Effector memory CD8-positive, alpha-beta T cell (primary cell): ENCODE measurements at places on chromosomes 16 and 17.
A peak's percentile ranks its signal among the peaks of the same experiment; 100 is the strongest.

DNA sequence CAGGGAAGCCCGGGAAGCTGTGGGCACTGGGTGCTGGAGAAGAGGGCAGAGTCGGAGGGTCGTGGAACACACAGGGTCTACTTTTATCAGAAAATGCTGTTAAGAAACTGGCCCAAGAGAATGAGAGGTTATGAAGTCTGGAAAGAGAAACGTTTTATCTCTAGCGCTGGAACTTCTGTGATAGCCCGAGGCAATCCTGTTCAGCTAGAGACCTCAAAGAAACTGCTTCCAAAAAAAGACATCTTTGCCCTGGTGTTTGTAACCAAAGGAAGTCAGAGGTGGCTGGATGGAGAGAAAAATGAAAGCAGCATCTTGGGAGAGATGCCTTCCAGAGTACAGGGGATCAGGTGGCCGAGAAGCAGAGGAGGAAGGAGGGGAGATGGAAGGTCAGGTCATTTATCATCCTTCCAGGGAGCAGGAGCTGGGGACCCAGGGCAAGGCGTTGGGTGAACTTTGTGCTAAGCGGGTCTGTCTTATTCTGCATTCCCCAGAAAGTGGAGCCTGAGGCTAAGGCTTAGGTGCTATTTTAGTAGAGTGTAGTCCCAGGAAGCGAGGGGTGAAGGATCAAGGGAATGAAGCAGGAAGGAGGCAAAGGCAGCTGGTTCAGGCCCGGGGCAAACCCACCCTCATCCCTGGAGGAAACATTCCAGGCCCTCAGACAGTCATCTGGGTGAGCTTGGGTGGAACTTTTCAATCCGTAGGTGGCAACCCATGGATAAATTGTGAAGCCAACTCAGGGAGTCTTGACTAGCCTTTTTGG is 66.5 kb downstream of the MGAT5B start:
- no peaks in the 10 kb centered on the region for H3K4me1 ChIP-seq
- DNase-seq = no peak
- peaks cover 43% of the 10 kb centered on the region for H3K27me3 ChIP-seq
- no peak overlapping the region for H3K27ac ChIP-seq
- no peaks in the 10 kb centered on the region for H3K36me3 ChIP-seq
- H3K4me3 ChIP-seq = no peak overlapping the region

DNA sequence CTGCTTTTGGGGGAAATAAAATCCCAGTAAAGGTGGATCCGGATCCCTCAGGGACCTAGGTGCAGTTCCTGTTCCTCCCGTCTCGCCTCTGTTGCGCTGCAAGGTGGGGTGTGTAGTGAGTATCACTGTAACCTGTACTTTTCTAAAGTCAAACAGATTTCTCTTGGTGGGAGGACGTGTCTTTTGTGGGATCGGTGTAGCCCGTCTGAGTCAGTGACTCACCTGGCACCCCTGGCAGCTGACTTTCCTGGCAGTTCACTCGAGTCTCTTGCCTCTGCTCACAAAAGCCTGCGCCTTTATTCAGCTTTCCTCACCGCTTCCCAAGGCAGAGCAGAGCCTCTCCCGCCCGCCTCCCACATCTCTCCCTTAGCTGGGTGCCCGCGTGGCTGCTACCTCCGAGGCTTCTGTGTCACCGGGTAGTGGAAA is 85.7 kb downstream of the CMIP start:
- peaks cover 6% of the 10 kb centered on the region for H3K36me3 ChIP-seq
- peak overlapping the region; percentile 97 for H3K27ac ChIP-seq
- H3K27me3 ChIP-seq = no peaks in the 10 kb centered on the region
- H3K4me3 ChIP-seq = no peak overlapping the region

GRCh38 chr17:75270218-75270965 is 639 bp downstream of the MIF4GD start:
- H3K27me3 ChIP-seq = no peaks in the 10 kb centered on the region
- peak overlapping the region; percentile 83 for H3K4me3 ChIP-seq
- H3K27ac ChIP-seq = peak overlapping the region; percentile 87
- peaks cover 22% of the 10 kb centered on the region for H3K4me1 ChIP-seq
- H3K36me3 ChIP-seq = peaks cover 16% of the 10 kb centered on the region

DNA sequence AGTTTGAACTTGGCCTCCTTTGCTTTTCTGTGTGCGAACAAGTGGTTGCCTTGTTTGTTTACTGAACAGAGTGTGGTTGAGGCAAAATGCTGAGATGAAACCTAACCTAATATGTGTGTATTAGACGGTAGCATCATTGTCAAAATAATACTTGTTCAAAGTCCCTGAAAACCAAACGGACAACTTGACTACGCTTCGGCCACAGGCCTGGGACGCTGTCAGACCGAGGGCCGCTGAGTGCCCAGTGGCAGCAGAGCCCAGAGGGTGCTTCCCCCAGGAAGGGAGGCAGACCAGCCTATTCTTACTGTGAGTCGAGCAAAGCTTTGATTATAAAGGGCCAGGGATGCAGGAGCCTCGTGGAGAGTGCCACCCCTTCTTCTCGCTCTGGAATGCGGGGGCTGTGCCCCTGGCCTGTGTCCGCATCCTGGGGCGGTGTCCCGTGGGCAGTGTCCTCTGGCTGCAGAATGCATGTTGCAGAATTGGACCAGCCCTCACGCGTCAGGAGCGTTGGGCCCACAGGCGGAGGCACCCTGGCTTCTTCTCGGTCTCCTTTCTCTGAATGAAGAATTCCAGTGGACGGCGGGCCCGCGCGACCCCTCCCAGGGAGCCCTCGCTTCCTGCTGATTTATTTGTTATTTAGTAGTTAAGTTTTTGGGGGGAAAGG is 5.2 kb downstream of the ACSF3 start:
- no peak for DNase-seq
- peaks cover 50% of the 10 kb centered on the region for H3K36me3 ChIP-seq
- H3K4me3 ChIP-seq = peak overlapping the region; percentile 93

GRCh38 chr16:77784441-77785372 is 3.7 kb upstream of the VAT1L start:
- no peak for DNase-seq
- H3K36me3 ChIP-seq = no peaks in the 10 kb centered on the region
- no peak overlapping the region for H3K4me3 ChIP-seq
- peaks cover 6% of the 10 kb centered on the region for H3K4me1 ChIP-seq
- no peak overlapping the region for H3K27ac ChIP-seq
- peaks cover 28% of the 10 kb centered on the region for H3K27me3 ChIP-seq

- H3K4me1 ChIP-seq = peaks cover 38% of the 10 kb centered on the region
- H3K27ac ChIP-seq = peak overlapping the region; percentile 87
- H3K27me3 ChIP-seq = no peaks in the 10 kb centered on the region
- DNase-seq = no peak
- peak overlapping the region; percentile 89 for H3K4me3 ChIP-seq
Observed at GRCh38 chr16:3401719-3402397, 843 bp downstream of the ZNF174 start.

DNA sequence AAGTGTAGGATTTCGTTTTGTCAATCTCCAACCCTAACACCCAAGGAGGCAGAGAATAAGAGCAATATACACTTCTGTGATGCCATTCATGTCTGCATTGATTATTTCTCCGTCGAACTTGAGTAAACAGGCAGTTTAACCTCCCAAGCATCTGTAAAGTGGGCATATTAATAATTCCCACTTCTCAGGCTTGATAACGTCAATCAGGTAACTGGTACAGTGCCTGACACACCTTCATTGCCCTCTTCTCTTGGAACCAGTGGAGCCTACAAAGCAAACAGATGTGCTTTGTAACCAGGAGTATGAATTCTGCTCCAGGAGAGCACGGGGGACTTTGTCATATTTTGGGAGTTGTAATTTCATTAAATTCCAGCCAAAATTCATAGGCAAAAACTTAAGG is 32.5 kb upstream of the PLCG2 start:
- H3K27me3 ChIP-seq = no peaks in the 10 kb centered on the region
- H3K4me1 ChIP-seq = peaks cover 5% of the 10 kb centered on the region
- peaks cover 3% of the 10 kb centered on the region for H3K36me3 ChIP-seq
- H3K4me3 ChIP-seq = peak overlapping the region; percentile 83
- peak overlapping the region; percentile 87 for H3K27ac ChIP-seq

GRCh38 chr17:42062681-42063080 is 12.3 kb upstream of the C17orf113 start:
- no peak for DNase-seq
- no peak overlapping the region for H3K27ac ChIP-seq
- peaks cover 14% of the 10 kb centered on the region for H3K27me3 ChIP-seq
- no peak overlapping the region for H3K4me3 ChIP-seq

GRCh38 chr16:50381679-50382440 is 13.1 kb upstream of the BRD7 start:
- DNase-seq = no peak
- H3K4me1 ChIP-seq = no peaks in the 10 kb centered on the region
- no peak overlapping the region for H3K27ac ChIP-seq
- peaks cover 31% of the 10 kb centered on the region for H3K27me3 ChIP-seq
- no peaks in the 10 kb centered on the region for H3K36me3 ChIP-seq

DNA sequence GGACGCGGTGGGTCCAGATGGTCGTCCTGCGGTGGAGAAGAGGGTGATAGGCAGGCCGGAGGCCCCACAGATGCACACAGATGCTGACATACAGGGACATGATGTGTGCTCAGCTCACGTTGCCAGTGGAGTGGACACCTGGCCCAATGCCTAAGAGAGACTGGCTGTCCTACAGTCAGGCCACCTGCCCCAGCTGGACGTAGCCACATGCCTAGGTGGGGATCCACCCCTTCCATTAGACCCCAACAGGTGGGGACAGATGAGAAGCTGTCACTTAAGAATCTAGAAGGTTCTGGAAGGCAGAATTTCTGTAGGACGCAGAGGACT is 117.6 kb upstream of the ZNF750 start:
- H3K27ac ChIP-seq = no peak overlapping the region
- H3K27me3 ChIP-seq = no peaks in the 10 kb centered on the region
- DNase-seq = no peak
- no peak overlapping the region for H3K4me3 ChIP-seq
- peaks cover 8% of the 10 kb centered on the region for H3K36me3 ChIP-seq
- no peaks in the 10 kb centered on the region for H3K4me1 ChIP-seq

DNA sequence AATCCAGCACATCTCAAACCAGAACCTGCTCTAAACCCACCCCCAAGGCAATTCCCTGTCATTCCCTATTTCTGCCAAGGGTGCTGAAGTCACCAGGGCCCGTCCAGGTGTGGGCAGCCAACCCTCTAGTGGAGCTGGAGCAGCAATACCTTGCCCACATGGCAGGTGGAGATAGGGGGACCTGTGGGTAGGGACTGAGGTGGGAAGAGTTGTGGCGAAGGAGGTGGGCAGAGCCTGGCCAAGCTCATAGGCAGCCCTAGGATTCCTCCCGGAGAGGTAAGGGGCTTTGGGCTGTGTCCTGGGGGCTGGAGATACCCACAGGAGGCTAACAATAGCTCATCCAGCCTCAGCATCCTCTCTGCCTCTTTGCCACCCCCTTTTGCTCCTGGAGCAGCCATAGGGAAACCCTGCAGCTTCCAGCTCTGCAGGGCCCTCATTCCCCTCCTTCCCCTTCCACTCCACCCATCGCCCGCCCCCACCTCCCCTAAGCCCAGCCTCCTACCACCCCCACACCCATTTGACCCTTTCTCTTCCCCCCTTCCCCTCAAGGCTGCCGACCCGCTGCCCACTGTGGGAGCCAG is 30.4 kb upstream of the CRHR1 start:
- no peak for DNase-seq
- H3K27me3 ChIP-seq = peaks cover 96% of the 10 kb centered on the region
- no peak overlapping the region for H3K4me3 ChIP-seq
- no peaks in the 10 kb centered on the region for H3K4me1 ChIP-seq
- peaks cover 2% of the 10 kb centered on the region for H3K36me3 ChIP-seq
